ENCODE measurements at places on chromosomes 1 and 21.

DNA sequence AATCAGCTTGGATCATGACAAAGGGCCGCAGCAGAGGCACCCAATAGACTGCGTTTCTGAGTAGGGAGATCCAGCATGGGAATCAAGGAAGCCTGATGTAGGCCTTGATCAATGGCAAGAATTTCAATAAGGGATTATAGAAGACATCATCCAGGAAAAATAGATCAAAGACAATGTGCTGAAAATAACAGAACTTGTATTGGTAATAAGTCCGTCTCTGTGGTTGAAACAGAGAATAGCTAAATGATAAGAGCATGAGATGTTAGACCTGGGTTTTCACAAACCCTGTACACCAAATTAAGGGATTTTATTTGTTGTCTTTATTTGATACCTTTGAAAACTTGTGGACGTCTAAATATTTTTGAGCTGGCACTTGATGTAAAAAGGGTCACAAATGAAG, 228.0 kb upstream of the SGIP1 start:
- DNase-seq = no peak

DNA sequence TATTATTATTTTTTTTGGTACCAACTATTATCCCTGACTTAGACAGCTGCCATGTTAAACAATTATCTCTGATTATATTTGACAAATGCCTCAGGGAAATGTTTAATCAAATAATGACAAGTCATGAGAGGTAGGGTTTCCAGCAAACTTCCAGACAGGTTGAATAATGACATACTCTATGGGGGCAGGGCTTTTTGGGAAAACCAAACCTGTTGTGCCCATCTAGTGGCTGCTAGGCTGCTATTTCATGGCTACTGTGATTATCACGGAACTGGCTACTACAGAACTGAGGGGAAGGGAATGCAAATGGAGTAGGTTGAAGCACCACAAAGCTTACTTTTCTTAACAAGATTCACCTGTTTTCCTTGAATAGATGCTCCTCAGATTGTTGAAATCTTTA, 77.6 kb downstream of the DUSP10 start:
- DNase-seq = no peak

DNA sequence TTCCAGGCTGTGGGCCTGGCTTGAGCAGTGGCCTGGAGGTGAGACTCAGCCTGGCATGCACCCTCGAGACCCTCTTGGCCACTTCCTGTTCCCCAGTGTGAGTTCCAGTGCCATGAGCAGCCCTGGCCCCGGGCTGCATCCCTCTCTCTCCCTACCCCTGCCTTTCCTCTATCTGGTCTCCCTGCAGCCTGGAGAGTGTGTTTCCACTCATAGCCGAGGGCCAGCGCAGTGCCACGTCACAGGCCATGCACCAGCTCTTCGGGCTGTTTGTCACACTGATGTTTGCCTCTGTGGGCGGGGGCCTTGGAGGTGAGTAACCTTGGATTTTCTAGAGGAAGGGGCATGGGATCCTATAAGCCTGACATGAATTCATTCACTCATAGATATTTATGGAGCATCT, 13.6 kb downstream of the RHBG start:
- no peak for DNase-seq

- DNase-seq = no peak
Observed at GRCh38 chr1:229716704-229717103, 90.7 kb downstream of the URB2 start.

GRCh38 chr1:169884634-169885033, 9.1 kb downstream of the SCYL3 start:
- DNase-seq = no peak

All from C1 segment of cervical spinal cord (tissue), 14 donors.